Fibroblast of the conjunctiva (primary cell): ENCODE measurements at places on chromosomes 16 and 17.

GRCh38 chr17:5439446-5439764 lies 450 bp upstream of the C1QBP start:
- DNase-seq = no peak

- DNase-seq = no peak
Observed at GRCh38 chr16:11045846-11046245, 101.5 kb downstream of the CLEC16A start.

DNA sequence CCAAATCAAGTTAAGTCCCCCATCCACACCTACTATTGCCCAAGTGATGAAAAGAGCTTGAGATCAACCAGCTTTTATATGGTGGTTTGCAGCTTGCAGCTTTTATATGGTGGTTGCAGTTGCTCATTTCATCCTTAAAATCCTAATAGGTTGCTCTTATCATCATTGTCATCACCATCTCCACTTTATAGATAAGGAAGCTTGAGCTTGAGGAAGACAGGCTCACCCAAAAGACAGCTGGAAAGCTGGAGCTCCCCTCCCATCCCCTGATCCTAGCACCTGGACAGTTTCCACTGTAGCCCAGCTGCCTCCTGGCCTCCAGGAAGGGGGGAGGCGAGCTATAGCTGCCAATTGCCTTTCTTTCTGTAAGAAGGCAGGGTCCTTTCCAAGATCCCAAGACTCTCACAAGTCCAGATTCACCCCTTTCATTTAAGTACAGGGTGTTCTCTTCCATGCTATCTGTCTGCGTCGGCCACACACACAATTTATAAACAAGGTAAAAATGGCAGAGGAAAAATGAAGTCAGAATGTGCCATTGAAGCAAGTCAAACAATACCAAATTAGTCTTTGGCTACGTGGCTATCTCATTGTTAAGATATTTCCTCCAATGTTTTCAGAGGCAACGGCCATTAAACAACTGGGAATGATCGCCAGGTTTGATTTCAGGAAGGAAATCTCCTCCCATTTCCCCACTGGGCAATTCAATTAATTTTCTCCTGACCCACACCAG lies 63.3 kb downstream of the PECAM1 start:
- no peak for DNase-seq

GRCh38 chr16:23537390-23537789 lies 19.8 kb downstream of the EARS2 start:
- no peak for DNase-seq

DNA sequence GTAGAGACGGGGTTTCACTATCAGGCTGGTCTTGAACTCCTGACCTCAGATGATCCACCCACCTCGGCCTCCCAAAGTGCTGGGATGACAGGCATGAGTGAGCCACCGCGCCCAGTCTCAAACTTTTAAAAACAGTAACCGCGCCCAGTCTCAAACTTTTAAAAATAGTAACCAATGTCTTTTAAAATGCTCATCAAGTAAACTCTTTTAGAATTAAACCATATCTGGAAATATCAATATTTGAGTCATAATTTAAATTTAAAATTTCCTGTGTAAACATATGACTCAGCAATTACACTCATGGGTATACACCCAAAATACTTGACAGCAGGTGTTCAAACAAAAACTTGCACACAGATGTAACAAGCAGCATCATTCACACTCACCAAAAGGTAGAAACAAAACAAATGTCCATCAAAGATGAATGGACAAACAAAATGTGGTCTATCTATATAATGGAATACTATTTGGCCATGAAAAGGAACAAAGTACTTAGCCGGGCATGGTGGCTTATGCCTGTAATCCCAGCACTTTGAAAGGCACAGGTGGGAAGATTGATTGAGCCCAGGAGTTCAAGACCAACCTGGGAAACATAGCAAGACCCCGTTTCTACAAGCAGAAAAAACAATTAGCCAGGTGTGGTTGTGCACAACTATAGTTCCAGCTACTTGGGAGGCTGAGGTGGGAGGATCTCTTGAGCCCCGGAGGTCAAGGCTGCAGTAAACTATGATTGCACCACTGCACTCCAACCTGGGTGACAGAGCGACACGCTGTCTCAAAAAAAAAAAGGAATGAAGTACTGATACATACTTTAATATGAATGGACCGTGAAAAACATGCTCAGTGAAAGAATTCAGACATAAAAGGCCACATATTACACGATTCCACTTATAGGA lies 20.2 kb downstream of the ENPP7 start:
- no peak for DNase-seq

GRCh38 chr16:65713181-65713808 lies 591.4 kb upstream of the CDH11 start:
- DNase-seq = no peak

- DNase-seq = no peak
Observed at GRCh38 chr17:6580625-6581024, 24.3 kb upstream of the PITPNM3 start.

- no peak for DNase-seq
Observed at GRCh38 chr16:510066-510825, 17.3 kb upstream of the CAPN15 start.

DNA sequence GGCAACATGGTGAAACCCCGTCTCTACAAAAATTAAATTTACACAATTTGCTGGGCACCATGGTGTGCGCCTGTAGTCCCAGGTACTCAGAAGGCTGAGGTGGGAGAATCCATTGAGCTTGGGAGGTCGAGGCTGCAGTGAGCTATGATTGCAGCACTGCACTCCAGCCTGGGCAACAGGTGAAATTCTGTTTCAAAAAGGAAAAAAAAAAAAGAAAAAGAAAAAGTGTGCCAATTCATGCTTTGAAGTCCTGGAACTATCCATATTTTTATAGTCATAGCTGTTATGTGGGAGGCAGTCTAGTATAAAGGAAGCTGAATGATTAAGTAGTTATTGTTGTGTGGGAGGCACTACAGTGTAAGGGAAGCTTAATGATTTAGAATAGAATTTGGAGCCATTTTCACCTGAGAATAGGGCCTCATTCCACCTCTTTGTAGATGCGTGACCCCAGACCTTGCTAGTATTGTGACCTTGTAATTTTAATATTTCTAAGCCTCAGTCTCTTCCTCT lies 31.6 kb downstream of the IQCK start:
- DNase-seq = no peak

DNA sequence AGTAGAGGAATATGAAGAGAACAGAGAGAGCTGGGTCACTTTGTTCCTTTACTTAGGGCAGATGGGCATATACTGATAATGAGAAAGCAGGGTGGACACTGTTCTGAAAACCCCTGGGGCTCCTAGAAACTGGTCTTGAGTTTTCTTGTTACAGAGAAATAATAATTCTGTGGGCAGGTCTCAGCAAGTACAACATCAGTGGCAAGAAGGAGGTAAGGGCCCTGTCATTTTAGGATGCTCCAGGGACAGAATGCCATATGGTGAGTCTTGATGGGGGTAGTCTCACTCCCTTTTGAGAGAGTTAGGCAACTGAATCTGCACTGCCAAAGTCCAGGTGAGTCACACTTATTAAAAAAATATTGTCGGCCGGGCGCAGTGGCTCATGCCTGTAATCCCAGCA lies 102.3 kb downstream of the KCNJ2 start:
- no peak for DNase-seq

DNA sequence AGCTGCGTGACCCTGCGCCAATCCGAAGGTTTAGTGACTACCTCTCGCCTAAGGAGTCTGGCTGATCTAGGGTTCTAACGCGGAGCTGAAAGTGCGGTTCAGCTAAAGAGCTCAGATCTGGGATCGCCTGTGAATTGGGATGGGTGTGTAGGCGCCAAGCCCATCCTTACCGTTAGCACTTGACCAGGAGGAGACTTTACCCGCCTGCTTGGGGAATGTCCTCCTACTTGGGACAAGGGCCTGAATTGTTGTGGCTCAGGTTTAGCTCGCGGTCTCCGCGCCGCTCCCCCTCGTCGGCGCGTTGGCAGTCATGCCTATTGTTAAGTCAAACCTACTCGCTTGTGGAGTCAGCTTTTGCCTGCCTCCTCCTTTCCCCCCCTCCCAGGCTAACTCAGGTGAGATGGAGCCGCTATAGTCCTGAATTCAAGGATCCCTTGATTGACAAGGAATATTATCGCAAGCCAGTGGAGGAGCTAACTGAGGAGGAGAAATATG lies 480 bp downstream of the MRPS7 start:
- no peak for DNase-seq

GRCh38 chr17:56982312-56982711 lies 4.4 kb downstream of the SCPEP1 start:
- no peak for DNase-seq

- DNase-seq = no peak
Observed at GRCh38 chr16:10833271-10833670, 14.7 kb upstream of the TVP23A start.

GRCh38 chr17:58054641-58055040 lies 28.6 kb upstream of the DYNLL2 start:
- no peak for DNase-seq

DNA sequence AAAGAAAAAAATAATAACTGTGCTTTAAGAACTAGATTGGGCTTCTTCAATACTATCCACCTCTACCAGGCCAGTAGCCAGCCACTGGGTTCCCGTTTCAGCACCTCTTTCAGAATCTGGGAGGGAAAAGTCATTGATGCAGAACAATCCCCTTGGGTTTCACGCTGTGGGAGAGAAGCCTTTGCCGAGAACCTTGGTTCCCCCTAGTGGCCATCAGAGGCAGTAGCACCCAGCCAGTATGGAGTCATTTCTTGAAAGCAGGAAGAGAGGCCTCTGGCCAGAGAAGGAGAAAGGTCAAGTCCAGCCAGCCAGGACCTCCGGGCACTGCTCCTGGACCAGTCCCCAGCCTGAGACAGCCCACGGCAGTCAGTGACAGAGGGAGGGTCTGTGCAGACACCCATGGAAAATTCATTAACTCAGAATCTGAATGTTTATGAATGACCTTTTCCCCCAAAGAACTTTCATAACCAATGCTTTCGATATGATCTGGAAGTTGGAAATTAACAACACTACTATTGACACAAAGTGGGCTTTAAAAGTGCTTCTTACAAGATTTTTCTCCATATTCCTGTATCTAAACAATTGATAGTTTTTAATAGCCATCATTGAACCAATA lies 51.2 kb upstream of the CDH5 start:
- peak; percentile 63 for DNase-seq

GRCh38 chr16:57690782-57691471 lies 3.7 kb upstream of the DRC7 start:
- no peak for DNase-seq

DNA sequence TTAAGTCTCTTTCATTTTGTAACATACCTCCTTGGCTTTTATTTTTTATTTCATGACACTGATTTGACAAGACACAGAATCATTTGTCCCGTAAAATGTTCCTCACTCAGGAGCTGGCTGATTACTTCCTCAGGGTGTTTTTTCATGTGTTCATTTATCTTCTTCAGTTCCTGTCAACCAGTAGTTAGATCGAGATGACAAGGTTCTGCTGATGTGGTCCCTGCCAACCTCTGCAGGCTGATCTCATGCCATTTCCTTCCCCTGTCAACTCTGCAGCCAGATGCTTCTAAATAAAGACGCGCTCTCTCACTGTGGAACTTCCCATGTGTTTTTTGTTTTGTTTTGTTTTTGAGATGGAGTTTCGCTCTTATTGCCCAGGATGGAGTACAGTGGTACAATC lies 8.1 kb upstream of the CXCL16 start:
- no peak for DNase-seq

DNA sequence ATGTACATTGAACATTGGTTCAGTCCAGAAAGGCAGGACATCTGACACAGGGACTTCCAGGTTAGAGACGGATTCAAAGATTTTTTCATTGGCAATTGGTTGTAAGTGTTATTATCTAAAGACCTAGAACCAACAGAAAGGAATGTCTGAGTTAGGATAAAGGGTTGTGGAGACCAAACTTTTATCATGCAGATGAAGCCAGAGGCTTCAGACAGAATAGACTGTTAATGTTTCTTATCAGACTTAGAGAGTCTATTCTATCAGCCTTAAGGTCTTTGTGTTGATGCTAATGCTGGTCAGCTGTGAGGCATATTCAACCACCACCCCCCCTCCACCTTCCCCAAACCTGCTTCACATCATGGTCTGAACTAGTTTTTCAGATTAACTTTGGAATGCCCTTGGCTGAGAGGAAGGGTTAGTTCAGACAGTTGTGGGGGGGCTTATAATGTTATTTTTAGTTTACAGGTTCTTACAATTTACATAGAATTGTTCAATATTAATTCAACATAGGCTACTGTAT lies 2.1 kb upstream of the ITGB3 start:
- DNase-seq = no peak

GRCh38 chr16:1784977-1785845 lies 2.5 kb downstream of the NUBP2 start:
- DNase-seq = no peak
